ENCODE measurements at places on chromosomes 11 and 22. TPM values are rescaled to one million over a fixed set of nuclear protein-coding genes. Genes with fewer than 3 reads are reported as not detected.
A peak's percentile ranks its signal among the peaks of the same experiment; 100 is the strongest.

- DNase-seq, result no peak
Measured at GRCh38 chr11:59659981-59660380, 8.9 kb downstream of the PATL1 start.

DNA sequence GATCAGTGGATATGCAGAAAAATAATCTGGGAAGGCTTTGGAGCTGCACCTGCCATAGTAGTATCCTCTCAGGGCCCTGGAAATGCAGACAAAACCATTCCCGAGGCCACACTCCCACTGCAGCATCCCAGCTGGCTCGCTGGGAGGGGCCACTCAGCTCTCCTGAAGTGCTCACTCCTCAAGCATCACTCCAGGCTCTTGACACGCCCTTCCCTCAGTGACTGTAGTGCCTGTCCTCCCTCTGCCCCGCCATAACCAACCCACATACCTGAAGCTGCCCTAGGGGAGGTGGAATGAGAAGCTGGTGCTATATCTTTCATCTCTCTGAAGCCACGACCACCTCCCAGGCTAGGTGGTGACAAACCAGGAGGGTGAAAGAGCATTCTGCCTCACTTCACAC is 4.8 kb downstream of the DSCAML1 start:
- DNase-seq, result no peak

- DNase-seq, result no peak
Measured at GRCh38 chr11:62842171-62842741, 2.9 kb upstream of the WDR74 start.

GRCh38 chr11:18844753-18845367 is 53.3 kb upstream of the PTPN5 start:
- DNase-seq, result no peak

DNA sequence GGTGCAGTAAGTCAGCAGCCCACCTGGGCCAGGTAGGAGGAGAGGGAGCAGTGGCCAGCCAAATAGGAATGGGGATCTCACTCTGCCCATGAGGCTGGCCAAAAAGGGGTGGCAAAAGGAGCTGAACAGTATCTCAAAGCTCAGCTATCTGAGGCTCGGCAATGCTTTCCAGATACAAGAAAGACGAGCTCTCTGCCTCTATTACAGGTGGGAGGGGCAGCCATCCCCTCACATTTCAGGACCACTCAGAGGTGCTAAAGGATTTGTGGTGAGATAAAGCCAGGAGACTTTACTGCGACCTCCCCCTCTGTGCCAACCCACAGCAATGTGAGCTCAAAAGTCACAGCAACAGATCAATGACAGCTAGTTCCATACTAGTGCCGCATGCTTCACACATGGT is 42.1 kb upstream of the GALNT18 start:
- DNase-seq, result no peak

DNA sequence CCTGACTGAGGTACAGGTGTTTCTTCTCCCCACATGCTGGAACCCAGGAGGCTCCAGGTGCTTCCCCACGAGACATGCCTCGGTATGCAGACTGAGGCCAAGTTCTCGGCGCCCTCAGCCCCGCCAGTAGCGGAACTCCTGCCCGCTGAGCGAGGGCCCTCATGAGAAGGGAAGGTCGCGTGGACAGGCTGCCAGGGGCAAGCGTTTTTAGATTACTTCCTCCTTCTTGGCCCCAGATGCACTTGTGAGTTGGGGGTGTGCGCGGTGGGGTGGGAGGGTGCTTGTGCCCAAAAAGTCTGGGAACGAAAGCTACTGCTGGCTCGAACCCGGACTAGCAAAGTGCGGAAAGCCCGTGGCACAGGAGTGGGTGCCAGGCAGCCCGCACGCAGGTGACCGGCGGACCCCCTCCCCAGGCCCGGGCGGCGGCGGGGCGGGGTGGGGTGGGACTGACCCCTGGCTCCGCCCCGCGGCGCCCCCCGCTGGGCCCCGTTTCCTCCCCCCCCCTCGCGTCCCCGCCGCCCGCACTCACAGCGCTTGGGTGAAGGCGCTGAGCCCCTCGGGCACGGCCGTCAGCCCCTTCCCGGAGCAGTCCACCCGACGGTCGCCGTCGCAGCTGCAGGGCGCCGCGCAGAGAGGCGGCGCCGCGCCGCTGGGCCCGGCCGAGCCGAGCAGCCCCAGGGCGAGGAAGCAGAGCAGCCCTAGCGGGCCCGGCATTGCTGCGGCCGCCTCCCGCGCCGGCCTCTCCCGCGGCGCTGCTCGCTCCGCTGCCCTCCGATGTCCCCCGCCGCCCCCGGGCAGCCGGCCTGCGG is 797 bp downstream of the LGR4 start:
- DNase-seq, result no peak

- no peak for DNase-seq
Measured at GRCh38 chr11:59479906-59480305, 6.8 kb downstream of the OR4D10 start.

DNA sequence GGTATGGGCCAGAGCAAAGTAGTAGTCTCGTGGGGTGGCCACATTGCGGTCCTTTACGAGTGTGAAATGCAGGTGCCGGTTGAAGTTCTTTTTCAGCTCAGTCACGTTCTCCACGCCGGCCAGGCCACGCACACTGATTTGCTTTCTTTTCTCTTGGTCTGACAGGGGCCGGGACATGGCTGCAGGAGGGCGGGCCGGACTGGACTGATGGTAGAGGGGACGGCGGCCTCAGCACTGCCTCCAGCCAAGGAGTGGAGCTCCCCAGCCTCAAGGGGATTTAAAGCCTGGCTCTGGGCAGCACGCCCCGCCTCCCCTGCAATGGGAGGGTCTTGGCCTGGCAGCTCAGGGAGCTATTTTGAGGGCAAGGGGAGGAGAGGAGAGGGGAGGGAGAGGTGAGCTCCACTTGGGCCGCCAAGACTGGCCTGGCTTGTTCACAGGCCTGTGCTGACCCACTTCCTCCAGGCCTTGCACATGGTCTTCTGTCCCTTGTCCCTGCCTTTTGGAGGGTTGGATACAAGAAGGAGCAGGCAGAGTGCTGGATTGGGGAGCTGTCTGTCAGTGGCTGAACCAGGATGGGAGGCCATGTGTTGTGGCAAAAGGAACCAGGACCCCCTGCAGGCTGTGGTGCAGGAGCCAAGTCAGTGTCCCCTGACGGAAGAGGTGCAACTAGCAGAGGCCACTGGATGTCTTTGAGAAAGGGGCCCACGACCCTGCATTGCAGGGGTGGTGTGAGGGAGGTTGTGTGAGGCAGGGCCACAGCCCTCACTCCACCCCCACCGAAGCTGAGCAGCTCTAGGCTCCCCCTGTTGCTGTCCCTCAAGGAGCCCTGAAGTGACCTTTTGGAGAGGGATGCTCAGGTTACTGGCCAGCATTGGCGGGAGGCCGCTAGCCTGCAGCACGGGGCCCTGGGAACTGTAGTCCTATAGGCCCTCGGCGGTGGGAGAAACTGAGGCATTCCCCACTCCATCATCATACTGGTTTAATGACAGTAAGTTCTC is at the start of gene PYGM:
TSS of gene PYGM (minus strand) at position 253 of the 998 bp plus-strand sequence. CDS start at position 177, 76 bp downstream.
- DNase-seq, result peak; percentile 83

GRCh38 chr22:43066134-43066533 is 23.1 kb downstream of the TTLL1 start:
- DNase-seq, result no peak

- no peak for DNase-seq
Measured at GRCh38 chr22:19843107-19843856, 11.4 kb downstream of the GNB1L start.

GRCh38 chr11:63862923-63863322 is 24.0 kb downstream of the MARK2 start:
- no peak for DNase-seq

DNA sequence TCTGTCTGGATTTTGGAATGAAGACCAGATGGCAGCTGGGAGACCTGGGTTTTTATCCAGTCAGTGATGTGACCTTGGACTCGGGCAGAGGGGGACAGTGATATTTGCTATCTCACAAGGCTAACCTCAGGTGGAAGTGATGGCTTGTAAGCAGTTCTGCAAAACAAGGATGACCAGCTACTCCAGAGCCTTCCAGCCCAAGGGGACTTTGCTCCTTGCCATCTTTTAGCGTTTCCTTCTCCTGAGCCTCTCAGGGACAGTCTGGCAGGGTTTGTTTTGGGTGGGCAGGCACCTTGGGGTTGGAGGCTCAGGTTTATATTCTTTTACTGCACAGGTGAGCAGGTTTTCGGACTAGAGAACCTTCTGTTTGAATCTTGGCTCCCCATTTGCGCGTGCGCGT is 9.5 kb upstream of the OSBP2 start:
- DNase-seq, result no peak

- DNase-seq, result no peak
Measured at GRCh38 chr11:118789501-118790356, 1.2 kb downstream of the DDX6 start.

DNA sequence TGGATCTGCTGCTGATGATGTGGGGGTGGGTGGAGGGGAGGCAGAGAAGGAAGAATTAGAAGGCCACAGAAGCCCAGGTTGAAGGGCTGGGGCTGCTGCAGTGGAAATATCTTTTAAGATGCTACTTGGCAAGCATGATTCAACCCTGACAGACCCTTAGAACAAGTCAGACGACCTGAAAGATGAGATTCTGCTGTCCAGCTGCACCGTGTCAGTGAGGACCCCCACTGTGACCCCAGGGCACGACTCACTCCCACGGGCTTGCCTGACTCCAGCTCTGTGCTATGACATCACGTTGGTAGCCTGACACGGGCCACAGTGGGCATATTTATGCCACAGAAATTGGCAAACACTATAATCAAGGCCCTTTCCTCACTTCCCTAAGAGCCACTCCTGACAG is 36.0 kb downstream of the LRFN4 start:
- no peak for DNase-seq

DNA sequence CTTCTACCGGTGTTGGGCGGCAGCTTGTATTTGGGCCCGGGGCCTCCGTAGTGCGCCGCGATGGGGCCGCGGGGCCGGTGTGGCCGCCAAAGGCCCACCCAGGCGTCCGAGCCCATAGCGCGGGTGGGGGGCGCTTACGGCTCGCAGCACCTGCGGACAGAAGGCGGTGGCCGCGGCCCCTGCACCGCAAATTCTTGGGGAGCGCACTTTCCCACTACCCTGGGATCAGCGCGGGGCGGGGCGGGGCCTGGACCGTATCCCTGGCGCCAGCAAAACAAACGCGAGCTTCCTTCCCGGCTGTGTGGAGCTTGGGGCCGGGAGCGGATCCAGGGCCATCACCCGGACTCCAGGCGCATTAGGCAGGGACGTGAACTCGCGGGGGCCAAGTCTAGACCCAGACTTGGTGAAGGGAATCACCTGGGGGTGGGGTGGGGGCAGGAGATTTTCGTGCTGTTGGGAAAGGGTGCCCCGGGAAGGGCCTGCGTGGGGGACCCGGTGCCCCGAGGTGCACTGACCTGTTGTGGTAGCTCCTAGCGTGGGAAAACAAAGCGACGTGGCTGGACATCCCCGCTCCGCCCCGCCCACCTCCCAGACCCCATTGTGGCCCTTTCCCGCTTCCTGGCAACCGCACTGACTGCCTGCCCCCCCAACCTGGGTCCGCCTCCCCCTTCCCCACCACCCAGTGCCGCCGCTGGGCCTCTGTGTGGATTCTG is 2.3 kb upstream of the TYMP start:
- no peak for DNase-seq

GRCh38 chr22:47206666-47207218 is 444.3 kb downstream of the TBC1D22A start:
- no peak for DNase-seq

DNA sequence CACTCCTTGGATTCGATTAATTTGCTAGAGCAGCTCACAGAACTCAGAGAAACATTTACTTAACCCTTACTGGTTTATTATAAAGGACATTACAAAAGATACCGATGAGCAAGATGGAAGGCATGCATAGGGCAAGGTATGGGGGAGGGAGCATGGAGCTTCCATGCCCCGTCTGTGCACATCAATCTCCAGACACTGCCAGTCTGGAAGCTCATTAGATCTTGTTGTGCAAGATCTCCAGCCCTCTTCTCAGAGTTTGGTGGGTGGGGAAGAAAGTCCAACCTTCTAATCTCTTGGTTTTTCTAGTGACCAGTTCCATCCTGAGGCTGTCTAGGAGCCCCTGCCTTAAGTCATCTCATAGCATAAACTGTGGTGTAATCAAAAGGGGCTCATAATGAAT is 190.7 kb downstream of the UVRAG start:
- DNase-seq, result no peak

DNA sequence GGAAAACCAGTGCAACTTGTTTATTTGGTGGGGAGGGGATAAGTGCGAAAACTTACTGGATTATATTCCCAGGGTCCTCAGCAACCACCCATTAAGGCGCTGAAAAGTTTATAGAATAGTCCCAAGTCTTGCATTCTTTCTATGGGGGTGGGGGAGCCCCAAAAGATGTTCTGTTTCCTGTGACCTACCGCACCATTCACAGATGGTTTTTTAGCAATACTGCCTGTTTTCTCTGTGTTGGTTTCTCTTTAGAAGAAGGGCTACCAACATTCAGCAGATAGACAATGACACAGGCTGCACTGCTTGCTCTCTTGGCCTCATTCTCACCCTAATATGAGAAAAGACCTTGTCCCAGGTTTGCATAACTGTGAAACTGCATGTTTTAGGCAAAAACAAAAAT is 86.5 kb downstream of the FAM76B start:
- DNase-seq, result no peak

DNA sequence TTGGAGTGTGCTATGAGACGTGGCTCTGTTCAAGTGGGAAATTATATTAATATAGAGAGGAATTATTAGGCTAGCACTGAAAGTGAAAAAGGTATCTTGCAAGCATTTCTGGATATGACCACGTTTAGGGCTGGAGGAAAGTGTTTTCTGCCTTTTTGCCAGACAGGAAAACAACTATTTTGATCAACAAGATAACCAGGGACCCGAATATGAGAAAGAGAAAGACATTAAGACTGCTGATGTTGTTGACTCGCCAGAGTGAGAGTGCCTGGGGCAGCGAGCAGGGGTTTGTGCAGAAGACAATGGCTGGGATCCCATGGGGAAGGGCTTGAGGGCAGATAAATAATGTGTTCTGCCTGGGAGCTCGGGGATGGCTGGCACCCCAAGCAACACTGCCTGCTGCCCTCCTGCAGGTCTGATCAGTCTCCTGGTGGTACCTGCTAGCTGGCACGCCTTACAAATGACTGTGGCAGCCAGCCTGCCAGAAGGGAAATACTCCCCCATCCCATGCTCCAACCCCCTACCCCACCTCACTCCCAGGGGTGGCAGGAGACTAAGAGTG is 23.1 kb upstream of the CHST1 start:
- DNase-seq, result no peak

GNAZ gene
- 4.9 TPM for total RNA-seq

SCGB1C1 gene
- not detected for total RNA-seq

MOV10L1 gene
- total RNA-seq, result 1.1 TPM

MMP1 gene
- total RNA-seq, result 0.60 TPM

PYGM gene
- 0.65 TPM for total RNA-seq

APOL4 gene
- total RNA-seq, result 0.12 TPM

WNT11 gene
- total RNA-seq, result 24.5 TPM

B3GAT1 gene
- 0.62 TPM for total RNA-seq

ANO1 gene
- total RNA-seq, result 1.5 TPM

PTPN5 gene
- total RNA-seq, result not detected

KMT5B gene
- 41.2 TPM for total RNA-seq

CACNA1I gene
- total RNA-seq, result 0.08 TPM

TECTA gene
- total RNA-seq, result 0.41 TPM

Measured in chondrocyte (in vitro differentiated cells).